ENCODE measurements at places on chromosomes 1 and 21.

DNA sequence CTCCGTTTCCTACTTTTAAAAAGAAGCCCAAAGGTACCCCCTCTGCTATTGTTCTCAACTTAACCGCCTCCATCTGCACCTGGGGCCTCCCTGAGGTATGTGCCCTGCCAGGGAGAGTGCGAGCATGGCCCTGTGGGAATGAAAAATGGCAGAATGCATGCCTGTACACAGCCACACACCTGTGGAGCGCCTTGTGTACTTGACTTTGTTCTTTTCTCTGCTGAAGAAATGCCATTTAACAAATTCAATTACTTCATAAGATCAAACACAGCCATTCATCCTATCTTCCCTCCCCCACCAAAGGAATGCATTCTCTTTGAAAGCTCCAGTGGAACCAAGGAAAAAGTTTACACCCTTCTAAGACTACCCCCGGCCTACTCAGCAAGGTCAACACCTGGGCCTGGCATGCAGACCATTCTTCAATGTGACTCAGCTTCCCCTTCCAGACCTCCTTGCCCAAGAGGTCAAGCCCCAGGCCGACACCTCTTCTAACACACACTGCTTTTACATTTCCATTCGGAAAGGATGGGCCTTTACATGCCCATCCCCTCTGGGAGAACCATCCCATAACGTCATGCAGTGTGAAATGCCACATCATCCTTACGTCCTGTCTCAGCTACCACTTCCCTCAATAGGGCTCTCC, 123.7 kb downstream of the SMYD2 start:
- DNase-seq: no peak

- no peak for DNase-seq
These were observed 25.3 kb upstream of the SHCBP1L start for GRCh38 chr1:182978151-182978853.

GRCh38 chr1:198754670-198755069, 115.8 kb downstream of the PTPRC start:
- DNase-seq: no peak

DNA sequence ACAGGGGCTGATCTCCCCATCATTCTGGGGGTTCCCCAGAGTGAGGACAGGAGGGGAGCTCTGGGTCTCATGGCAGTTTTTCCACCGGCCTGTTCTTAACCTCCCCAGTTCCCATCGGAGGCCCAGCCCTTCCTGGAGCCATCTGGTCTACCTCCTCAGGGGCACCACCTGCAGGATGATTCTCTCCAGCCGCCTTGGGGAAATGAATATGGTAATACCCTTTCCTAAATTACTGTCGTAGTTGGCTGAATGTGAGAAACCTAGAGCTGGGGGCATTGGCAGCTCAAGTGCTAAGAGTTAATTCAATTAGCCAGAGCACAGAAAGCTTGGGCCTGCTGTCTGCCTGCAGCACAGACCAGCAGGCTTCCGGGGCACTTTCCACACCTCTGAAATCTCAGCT, 64.9 kb downstream of the TAS1R2 start:
- DNase-seq: no peak

All from stimulated activated CD4-positive, alpha-beta T cell treated with anti-CD3 and anti-CD28 coated beads, TNF-alpha, amount 100 ng/mL, for 1 hour (primary cell).